ENCODE measurements at places on chromosomes 4 and X.

DNA sequence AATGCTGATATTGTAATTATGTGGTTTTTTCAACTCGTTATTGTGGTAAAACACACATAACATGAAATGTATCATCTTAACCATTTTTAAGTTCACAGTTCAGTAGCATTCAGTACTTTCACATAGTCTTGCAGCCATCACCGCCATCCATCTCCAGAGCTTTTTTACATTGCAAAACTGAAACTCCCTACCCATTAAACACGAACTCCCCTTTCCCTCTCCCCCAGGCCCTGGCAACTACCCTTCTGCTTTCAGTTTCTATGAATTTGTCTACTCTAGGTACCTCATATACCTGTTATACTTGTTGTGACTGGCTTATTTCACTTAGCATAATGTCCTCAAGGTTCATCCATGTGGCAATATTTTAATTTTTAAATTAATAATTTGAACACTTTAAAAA, 380.6 kb downstream of the MAPK10 start:
- DNase-seq = no peak

DNA sequence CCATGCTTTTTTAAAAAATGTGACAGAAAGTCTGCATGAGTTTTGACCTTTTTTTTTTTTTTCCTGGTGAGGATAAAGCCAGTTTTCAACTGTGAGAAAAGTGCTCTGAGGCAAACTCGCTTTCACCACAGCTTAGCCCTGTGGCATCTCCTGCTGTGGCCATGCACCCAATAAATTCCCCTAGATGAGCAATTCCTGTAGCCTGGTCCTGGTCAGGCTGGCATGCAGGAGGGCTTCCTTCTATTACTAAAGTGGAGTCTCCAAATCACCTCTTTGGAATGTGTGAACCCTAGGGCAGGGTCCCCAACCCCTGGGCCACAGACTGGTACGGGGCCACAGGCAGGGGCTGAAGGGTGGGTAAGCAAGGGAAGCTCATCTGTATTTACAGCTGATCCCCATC, 265.4 kb downstream of the RAPGEF2 start:
- DNase-seq = peak; percentile 21

DNA sequence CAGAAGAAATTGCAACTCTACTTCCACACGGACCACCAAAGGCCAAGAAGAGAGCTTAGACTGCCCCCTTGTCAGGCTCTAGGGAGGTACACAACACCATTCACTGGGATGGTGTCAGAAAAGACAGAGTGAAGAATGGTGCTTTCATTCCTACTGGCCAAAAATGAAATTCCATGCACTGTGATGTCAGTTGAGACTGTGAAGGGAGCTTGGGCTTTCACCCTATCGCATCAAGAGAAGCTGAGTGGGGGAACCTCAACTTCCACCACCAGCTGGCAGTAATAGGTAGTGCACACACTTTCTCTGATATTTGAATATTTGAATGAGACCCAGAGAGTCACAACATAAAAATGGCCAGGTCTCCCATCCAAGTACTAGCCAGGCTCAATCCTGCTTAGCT, 65.9 kb downstream of the ZNF711 start:
- DNase-seq = no peak

DNA sequence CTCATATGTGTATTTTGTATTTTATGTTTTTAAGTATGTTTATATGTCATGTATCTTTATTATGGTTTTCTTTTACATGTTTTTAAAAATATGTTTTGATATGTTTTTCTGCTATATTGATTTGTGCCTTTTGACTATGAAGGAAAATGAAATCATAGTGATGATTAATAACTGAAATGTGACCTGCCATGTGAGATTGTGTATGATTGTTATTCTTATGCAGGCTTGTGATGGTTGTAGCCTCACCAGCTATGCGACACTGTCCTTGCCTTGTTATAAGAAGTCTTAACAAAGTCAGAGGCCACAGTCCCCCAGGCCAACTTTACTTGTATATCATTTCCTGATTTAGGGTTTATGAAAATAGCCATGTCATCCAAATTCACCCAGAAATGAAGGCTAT, 83.2 kb downstream of the TMEM131L start:
- DNase-seq = no peak

- no peak for DNase-seq
These were observed 69.3 kb upstream of the HS3ST1 start for GRCh38 chr4:11497972-11498371.

DNA sequence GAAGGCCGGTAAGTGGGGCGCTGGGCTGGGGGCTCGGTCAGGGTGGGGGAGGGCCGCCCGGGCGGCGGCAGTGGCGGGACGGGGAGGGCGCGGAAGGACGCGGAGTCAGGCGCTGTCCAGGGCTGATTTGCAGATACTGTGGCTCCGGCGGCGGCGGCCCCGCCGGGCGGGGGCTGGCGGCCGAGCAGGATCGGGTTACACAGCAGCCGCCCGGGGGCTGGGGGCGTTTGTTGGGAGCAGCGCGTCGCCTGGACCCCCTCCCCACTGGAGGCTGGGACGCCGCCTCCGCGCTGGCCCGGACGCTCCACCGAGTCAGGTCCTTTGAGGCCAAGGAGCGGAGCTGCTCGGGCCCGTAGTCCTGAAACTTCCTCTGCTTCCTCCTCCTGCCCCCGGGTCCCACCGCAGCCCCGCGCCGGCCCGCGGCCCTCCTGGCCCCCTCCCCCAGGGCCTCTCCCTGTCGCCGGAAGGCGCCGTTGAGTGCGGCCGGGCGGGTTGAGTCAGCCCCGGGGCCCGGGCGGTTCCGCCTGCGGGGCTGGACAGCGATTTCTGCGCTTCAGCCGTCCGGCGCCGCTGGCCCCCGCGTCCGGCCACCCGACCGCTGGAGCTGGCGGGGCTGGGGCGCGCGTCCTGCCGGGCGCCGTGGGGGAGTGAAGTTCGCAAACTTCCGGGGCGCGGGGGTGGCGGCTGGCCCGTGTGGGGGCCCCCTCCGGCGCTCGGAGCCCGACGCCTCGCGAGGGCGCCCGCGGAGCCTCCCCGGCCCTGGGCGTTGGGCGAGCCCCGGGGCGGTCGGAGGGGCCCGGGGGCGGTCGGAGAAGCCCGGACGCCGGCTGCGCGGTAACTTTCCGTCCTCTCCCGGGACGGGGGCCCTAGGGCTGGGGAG, 746 bp downstream of the REST start:
- DNase-seq = peak; percentile 64

All from MG63 (cell line).